ENCODE measurements at places on chromosomes 6 and 20.

DNA sequence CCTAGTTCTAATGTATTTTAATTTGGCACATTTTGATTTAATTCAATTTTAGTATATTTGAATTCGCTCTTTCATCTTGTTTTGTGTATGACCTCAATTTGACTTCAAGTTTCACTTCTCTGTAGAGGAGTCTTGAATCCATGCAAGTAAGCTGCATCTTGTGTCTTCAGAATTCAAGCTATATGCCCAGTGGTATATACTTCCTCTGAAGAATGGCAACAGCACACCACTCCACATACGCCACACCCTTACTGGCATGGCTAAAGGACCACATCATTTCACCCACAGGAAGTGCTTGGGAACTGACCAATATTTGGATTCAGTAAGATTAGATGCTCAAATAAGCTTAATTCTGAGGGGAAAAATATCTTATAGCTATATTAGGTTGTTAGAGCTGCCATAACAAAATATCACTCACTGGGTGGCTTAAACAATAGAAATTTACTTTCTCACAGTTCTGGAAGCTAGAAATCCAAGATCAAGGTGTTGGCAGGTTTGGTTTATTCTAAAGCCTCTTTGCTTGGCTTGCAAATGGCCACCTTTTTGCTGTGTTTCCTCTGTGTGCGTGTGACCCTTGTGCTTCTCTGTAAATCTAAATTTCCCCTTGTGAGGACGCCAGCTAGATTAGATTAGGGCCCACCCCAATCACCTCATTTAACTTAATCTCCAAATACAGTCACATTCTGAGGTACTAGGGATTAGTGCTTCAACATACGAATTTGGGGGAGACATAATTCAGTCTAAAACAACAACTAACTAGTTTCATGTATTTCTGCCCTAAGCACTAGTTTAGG, 2.8 kb upstream of the ASF1A start:
- no peak for DNase-seq

DNA sequence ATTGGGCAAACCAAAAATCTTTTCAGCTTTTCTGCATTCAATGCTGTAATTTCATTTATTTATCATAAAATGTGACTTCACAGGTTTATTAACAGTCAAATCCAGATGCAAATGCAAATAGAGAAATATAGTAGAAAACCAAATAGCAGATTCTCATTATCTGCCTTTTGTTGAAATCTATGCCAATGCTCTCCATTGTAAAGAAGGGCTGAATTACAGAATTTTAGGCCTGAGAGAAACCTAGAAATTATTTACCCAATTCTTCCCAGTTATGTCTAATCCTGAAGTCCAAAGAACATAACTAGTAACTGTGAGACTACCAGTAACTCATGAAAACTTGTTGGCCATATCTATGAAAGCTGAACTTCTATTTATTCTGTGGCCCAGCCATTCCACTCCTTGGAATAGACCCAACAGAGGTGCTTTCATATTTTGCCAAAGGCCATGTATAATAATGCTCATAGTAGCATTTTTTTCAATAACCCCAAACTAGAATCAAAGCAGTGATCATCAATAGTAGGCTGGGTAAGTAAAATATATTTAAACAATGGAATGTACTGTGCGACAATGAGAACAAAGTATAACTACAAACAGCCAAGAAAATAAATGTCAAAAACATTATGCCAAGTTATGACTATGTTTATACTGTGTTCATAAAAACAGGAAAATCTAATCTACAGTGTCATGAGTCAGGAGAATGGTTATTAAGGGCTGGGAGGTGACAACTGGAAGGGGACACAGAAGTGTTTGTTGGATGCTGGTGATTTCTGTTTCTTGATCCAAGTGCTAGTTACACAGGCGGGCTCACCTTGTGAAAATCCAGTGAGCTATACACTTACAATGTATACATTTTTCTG, 183.8 kb downstream of the HS3ST5 start:
- no peak for DNase-seq

GRCh38 chr6:2857580-2858337, 16.1 kb upstream of the SERPINB1 start:
- peak; percentile 80 for DNase-seq

- DNase-seq = no peak
Measured at GRCh38 chr20:15700147-15700765, 873.0 kb downstream of the KIF16B start.

DNA sequence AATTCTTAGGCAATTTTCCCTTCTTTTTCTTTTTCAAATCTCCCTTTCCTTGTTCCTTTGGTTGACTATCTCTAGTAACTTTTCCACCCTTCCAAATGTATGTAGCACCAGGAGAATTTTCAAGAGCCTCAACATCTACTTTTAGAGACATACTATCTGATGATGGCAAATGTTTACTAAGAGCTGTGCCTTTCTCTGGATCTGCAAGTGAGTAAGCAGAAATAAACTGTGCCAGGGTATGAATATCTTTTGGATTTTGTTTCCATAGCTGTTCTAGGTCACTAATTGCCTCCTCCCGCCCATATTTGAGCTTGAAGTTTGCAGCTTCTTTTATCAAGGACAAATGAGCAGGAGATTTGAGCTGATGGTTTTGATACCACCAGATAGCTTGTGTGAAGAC, 69.5 kb downstream of the GTF2H5 start:
- no peak for DNase-seq

- DNase-seq = no peak
Measured at GRCh38 chr6:117550618-117551242, 51.6 kb downstream of the GOPC start.

DNA sequence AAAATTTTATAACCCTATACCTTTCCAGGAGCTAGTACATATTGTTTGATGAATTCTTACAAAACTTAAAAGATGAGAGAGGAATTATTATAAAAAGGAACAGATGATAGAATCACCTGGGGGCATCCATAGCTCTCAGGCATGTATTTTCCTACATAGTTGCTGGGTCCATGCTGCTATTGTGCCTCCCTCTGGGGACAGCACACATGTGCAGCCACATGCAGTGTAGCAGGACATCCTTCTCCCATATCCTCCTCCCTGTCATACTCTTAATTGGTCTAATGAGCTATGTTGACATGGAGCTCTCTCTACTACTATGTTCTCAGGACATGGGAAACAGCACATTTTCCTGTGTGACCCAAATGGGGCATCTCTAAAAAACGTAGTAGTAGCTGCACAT, 898.2 kb upstream of the MAP3K7 start:
- no peak for DNase-seq

DNA sequence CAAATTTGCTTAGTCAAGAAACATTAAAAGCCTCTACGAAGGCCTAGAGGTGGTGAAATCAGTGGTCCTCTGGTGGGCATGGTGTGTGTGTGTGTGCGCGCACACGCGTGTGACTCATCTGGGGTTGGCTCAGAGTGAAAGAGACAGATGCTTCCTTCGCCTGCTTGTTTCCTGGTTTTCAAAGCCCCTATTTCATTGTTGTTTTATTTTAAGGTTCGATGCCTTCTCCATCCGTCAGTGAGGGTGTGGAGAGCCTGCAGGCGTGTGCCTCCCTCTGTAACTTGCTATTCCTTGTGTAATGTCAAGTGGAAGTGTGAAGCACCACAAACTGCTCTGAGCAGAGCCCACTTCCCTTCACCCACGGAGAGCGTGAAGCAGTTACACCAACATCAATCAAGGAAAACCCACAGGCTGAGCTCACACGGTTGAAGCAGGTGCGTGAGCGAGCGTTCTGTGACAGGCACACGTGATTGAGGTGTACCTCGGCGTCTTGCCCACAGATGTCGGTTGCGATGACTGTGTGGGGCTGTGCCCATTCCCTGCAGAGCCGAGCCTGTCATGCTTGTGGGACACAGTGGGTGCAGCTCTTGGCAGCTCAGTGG, 233.9 kb downstream of the PRL start:
- no peak for DNase-seq

Measured in femur (tissue), 1 donor.